ENCODE measurements at places on chromosomes 3 and 15. TPM values are rescaled to one million over a fixed set of nuclear protein-coding genes. Genes with fewer than 3 reads are reported as not detected.

CCR9 gene
- not detected for polyA plus RNA-seq

ANKRD63 gene
- polyA plus RNA-seq = not detected

SLTM gene
- polyA plus RNA-seq = 58.3 TPM

ARHGEF3 gene
- 15.4 TPM for polyA plus RNA-seq

UROC1 gene
- not detected for polyA plus RNA-seq

COLQ gene
- 0.61 TPM for polyA plus RNA-seq

TRAIP gene
- polyA plus RNA-seq = 1.0 TPM

IGF2BP2 gene
- polyA plus RNA-seq = 4.3 TPM

GHSR gene
- polyA plus RNA-seq = 0.17 TPM

SPINT1 gene
- 0.67 TPM for polyA plus RNA-seq

SLC15A2 gene
- 2.4 TPM for polyA plus RNA-seq
